Iris pigment epithelial cell (primary cell): ENCODE measurements at places on chromosomes 7 and 10.

GRCh38 chr10:79067241-79068202, 1.2 kb upstream of the ZMIZ1 start:
- peak; percentile 93 for DNase-seq

DNA sequence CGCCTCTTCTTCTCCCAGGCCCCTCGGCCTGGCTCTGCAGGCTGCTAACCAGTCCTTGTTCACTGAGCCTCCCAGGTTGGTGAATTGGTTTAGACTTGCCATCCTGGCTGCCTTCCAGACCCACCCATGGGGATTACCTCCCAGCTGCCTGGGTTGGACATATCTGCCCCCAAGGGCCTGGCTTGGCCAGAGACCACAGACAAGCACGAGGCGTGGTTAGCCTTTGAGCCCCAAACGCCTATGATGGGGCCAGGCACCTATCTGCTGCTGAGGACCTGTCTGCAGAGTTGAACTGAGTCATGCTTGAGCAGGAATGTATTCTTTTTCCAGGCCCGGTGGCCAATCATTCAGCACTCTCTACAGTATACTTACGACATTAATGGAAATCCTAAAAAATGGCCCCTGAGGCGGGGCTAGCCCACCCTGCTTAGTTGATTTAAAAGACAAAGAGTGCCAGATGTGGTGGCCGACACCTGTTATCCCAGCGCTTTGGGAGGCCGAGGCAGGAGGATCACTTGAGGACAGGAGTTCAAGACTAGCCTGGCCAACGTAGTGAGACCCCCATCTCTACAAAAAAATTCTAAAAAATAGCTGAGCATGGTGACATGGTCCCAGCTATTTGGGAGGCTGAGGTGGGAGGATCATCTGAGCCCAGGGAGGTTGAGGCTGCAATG, 361.5 kb downstream of the FRMD4A start:
- no peak for DNase-seq

GRCh38 chr7:102181517-102181916, 105.2 kb upstream of the SH2B2 start:
- DNase-seq, result no peak

GRCh38 chr10:28915989-28916588, 238.8 kb downstream of the BAMBI start:
- no peak for DNase-seq

DNA sequence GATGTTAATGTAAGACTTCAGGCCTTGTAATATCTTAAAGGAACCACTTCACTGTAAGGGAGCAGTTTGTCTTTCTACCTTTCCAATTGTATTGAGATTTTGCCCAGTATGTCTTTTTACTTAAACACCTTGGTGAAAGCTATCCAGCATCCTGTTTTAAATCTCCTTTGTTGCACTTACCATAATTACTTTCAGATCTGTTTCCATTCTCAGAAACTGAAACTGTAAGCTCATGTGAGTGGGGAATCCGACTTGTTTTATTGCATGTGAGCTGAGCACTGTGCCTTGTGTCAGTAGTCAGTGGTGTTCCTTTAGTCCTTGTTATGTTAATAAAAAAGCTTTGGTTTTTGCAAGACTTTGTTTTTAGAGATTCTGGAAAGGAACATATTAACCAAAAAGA, 42.2 kb downstream of the BMPR1A start:
- peak; percentile 59 for DNase-seq

GRCh38 chr10:130040351-130040750, 70.3 kb downstream of the C10orf143 start:
- no peak for DNase-seq

- peak; percentile 49 for DNase-seq
Observed at GRCh38 chr10:96833220-96834001, 1.3 kb downstream of the LCOR start.

- no peak for DNase-seq
Observed at GRCh38 chr7:154442939-154443338, 390.7 kb downstream of the DPP6 start.

DNA sequence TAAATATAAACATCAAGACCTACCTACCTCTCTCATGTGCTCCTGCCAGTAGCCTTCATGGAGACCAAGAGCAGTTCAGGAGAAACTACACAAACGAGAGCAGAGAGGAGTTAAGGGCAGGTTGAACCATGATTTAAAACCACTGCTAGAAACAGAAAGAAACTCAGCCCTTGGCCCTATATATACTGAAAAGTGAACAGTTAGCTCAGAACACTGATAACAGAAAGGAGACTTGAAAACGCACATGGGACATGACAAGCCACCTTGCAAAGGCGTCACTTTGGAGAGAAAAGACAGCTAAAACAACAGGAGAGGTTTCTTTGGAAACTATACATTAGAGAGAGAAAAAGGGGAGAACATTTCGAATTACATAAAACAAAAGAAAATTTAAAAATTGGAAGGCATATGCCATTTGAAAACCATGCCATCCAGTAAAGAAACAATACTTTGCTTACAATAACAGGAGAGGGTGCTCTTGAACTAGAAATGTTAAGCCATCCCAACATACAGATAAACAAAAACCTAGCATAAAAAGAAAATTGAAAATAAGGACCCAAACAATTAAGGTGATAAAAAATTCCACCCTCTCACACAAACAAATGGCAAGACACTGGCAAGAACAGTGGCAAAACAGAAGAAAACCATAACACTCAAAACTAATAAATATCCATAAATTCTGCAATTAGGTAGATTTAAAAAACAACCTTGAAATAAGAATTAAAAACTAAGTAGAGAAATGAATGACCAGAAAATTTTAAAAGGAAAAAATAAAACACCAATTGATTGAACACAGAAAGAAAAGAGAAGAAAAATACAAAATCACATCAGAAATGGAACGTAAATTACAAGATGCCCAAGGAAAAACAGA, 232.7 kb downstream of the IMMP2L start:
- peak; percentile 18 for DNase-seq

GRCh38 chr7:91310830-91311460, 46.7 kb downstream of the FZD1 start:
- DNase-seq, result peak; percentile 71

- DNase-seq, result no peak
Observed at GRCh38 chr10:121113385-121113696, 262.2 kb downstream of the WDR11 start.

DNA sequence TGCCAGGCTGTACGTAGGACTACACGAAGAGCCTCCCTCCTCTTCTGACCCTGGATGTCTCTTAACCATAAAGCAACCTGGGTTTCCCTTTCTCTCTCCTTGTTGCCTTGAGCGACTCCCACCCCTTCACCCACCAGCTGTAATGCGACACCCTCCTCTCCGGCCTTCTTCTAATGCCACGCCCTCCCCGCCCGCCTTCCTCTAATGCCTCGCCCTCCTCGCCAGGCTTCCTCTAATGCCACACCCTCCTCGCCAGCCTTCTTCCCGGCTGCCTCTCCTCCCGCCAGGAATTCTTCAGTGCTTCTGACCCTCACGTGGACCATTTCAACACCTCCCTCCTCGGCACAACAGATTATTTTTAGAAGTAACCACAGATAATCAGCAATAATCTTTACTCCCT, 348.5 kb upstream of the SHH start:
- no peak for DNase-seq

DNA sequence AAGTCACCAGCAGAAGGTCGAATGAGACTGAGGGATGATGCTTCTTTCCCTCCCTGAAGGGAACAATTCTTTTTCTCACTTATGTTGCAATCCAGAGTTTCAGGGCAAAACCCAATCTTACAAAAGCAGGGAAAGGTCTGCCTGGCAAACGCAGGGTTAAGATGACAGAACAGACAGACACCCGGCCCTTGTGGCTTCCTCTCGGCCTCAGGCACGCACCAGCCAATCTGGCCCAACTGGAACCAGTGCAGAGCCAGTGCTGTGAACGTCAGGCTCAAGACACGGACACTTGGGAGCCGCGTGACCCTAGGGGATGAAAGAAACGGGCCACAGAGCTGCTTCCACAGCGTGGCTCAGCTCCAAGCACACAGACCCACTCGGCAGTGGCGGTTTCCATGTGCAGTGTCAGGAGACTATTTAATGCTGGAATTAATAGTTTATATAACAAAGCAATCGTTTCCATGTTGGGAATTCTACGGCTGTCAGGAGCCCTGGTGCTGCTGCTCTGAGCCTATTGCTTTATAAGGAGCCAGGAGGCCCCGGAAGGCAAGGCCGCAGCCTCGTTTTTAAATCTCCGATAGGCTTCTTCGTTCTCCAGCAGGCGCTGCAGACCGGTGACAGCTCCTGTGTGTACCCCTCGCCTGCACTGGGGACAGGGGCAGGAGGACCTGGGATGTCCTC, 198.4 kb downstream of the DIP2C start:
- peak; percentile 56 for DNase-seq

DNA sequence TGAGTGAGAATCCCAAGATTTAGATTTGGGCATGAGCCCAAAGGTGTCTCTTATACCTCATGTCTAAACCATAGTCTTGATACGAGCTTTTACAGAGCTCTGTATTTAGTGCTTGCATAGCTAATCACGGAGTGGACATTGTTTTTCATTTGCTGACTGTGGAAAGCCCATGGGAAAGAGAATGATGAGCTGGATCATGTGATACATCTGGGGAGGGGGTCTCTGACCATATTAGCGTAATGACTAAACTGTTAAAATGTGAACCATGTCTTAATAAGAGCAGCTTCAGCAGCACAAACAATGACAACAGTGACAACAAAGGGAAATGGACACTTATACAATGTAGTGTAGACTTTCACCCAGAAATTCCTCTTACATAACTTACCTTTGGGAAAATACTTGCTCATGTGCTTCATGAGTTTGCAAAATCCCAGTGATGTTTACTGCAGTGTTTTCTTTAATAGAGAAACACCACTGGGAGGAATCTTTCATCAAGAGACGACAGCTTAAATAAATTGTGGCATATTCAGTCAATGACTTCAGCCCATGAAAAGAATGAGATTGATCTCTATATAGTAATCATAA, 44.0 kb upstream of the ITGB1 start:
- no peak for DNase-seq

DNA sequence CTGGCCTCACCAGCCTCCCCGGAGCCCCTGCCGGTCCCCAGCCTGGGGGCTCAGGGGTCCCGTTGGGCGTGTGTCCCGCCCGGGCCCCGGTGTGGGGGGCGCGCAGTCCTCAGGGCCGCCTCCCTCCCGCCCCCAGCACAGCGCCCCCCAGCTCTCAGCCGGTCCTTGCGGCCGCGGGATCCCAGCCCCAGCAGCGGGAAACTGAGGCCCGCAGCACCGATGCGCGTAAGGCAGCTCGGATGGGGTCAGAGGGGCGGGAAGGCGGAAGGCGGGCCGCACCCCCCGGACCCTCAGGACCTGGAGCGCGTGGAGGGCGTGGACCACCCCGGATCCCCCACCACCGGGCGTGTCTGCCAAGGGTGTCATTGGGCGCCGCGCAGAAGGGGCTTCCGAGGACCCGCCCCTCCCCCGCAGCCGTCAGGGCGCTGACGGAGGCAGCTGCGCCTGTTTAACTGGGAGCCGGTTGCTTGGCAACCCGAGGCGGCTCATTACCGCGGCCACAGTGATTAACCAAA, 14.9 kb downstream of the UNCX start:
- DNase-seq, result no peak

- no peak for DNase-seq
Observed at GRCh38 chr7:74180866-74181265, 6.7 kb downstream of the EIF4H start.

DNA sequence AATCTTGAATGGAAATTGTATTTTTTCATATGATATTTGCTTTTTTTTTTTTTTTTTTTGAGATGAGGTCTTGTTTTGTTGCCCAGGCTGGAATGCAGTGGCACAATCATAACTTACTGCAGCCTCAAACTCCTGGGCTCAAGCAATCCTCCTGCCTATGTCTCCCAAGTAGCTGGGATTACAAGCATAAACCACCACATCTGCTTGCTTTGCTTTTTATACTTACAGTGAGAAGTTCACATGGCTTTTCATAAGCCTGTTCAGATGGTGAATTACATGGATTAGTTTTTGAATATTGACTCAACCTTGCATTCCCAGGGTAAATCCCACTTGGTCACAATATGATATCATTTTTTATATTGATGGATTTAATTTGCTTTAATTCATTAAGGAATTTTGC, 22.0 kb downstream of the LRRD1 start:
- peak; percentile 40 for DNase-seq

- no peak for DNase-seq
Observed at GRCh38 chr7:106644999-106645398, 16.0 kb downstream of the CCDC71L start.

DNA sequence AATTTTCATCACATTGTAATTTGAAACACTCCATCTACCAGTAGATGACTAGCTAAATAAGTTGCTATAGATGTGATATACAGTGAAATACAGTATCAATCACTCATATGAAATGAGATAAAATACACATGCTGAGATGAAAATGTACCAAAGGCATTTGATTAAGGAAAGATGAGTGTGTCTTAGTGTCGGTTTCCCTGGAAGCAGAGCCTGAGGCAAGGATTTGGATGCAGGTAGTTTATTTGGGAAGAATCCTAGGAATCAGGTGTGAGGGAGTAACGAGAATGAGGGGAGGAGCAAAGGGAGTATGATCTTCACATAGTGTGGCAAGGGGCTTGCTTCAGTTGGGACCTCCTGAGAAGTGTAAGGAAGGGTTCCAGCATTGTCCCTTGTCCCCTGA, 188.2 kb upstream of the CTBP2 start:
- DNase-seq, result no peak

GRCh38 chr10:43056568-43057011, 20.3 kb upstream of the RET start:
- no peak for DNase-seq

GRCh38 chr10:44668336-44668735, 242.8 kb upstream of the TMEM72 start:
- DNase-seq, result no peak

DNA sequence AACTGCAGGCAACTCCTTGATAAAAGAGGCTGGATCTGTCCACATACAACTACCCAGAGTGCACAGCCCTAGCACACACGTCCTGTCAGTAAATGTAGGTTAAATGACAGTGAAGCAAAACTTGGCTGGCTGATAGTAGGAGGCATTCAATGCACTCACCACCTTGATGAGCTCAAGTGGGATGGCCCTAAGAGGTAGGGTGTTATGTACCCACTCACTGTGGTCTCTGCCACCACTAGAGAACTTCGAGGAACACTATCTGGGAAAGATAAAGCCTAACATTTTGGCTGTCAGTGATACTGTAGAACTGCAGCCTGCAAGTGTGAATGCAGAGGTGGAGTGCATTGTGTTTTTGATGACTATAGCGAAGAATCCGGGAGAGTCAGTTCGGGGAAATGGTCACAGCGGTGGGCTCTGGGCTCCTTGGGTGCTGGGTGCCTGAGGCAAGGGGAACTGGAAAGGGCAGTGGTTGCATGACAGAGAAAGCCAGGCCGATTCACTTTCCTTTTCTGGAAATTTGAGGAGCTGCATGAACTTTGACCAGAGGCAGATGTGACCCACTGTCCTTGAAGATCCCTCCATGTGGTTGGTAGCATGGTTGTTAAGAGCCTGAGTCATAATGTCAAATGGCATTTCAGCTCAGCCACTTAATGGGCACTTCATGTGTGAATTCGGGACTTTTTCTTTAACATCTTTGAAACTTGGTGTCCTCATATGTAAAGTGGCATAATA, 93.1 kb upstream of the ZPBP start:
- DNase-seq, result no peak

- peak; percentile 70 for DNase-seq
Observed at GRCh38 chr10:73837072-73837471, 25.7 kb upstream of the NDST2 start.

GRCh38 chr7:94591176-94591575, 64.8 kb downstream of the SGCE start:
- DNase-seq, result no peak
